Naive thymus-derived CD4-positive, alpha-beta T cell (primary cell): ENCODE measurements at places on chromosomes 2 and 18.

GRCh38 chr18:13500227-13500865, 226.0 kb downstream of the FAM210A start:
- H3K4me3 ChIP-seq = no peak overlapping the region
- H3K27me3 ChIP-seq = no peaks in the 10 kb centered on the region
- DNase-seq = no peak
- no peaks in the 10 kb centered on the region for H3K4me1 ChIP-seq
- peak overlapping the region; percentile 12 for H3K27ac ChIP-seq

DNA sequence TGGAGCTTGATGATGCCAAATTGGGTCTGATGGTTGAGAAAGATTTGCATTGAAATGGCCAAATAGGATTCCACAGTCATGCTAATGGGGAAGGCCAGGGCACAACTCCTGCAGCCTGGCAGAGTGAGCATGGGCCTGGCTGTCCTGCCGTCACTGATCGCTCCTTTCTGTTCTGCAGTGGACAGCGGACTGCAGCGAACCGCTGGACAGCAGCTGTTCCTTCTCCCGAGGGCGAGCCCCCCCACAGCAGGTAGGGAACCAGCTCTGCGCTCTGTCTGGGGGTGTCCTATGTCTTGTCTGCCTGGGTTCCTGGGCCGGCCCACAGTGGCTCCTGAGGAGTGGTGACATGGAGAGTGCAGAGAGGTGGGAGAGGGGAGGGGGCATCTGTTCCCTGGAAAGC, 97.6 kb downstream of the CTIF start:
- DNase-seq = no peak
- H3K27ac ChIP-seq = no peak overlapping the region

- no peak overlapping the region for H3K4me3 ChIP-seq
- DNase-seq = no peak
- no peaks in the 10 kb centered on the region for H3K36me3 ChIP-seq
- H3K27ac ChIP-seq = no peak overlapping the region
- H3K27me3 ChIP-seq = no peaks in the 10 kb centered on the region
These were observed 277.1 kb downstream of the SOX11 start for GRCh38 chr2:5969303-5969702.

- no peaks in the 10 kb centered on the region for H3K36me3 ChIP-seq
- H3K4me3 ChIP-seq = no peak overlapping the region
- DNase-seq = no peak
- no peaks in the 10 kb centered on the region for H3K27me3 ChIP-seq
- H3K4me1 ChIP-seq = no peaks in the 10 kb centered on the region
These were observed 111.2 kb upstream of the SMIM21 start for GRCh38 chr18:75538727-75539126.

DNA sequence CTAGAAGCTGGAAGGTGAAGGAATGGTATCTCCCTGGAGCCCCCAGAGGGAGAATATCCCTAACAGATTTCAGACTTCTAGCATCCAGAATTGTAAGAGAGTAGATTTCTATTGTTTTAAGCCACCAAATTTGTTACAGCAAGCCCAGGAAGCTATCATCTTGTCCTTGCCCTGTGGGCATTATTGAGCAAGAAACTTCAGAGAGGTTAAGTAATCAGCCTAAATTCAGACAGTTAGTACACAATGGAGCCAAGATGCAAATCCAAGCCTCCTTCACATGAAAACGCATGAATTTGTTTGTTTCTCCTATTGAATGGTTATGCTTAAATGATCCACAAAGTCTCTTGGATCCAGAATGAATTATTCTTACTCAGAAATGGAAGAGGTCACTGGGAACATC, 55.2 kb upstream of the TRIB2 start:
- no peaks in the 10 kb centered on the region for H3K4me1 ChIP-seq
- H3K36me3 ChIP-seq = no peaks in the 10 kb centered on the region
- no peak overlapping the region for H3K27ac ChIP-seq
- no peaks in the 10 kb centered on the region for H3K27me3 ChIP-seq

DNA sequence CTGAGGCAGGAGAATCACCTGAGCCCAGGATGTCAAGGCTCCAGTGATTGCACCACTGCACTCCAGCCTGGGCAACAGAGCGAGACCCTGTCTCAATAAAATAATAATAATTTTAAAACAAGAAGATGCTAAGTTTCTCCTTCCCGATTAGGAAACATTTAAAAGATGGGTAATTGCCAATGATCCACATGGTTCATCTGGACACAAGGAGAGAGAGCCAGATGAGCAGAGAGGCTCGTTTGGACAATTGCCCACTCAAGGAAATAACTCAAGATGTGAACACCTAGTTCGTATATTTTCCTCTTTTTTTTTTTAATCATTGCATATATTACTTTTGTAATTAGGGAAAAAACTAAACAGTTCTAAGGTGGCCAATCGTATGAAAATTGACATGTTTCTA, 3.6 kb upstream of the ACTG2 start:
- no peak for DNase-seq
- H3K27me3 ChIP-seq = no peaks in the 10 kb centered on the region
- no peak overlapping the region for H3K27ac ChIP-seq
- H3K4me1 ChIP-seq = no peaks in the 10 kb centered on the region

DNA sequence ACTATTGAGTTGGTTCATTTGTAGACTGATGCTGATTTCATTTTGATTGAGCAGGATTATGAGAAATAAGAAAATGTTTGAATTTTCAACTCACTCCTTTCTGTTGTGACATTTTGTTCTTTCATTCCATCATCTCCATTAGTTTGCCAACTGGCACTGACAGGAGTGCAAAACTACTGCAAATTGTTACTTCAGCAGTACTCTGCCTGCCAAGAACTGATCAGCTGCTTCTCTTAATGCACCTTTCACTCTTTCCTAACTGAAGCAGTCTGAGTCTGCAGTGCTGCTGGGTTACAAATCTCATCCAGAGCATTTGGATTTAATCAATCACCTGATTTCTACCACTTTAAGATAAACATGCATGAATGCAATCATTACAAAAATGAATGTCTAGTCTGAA, 70.9 kb downstream of the TMEFF2 start:
- no peaks in the 10 kb centered on the region for H3K27me3 ChIP-seq
- no peaks in the 10 kb centered on the region for H3K36me3 ChIP-seq
- no peaks in the 10 kb centered on the region for H3K4me1 ChIP-seq

- no peak for DNase-seq
- H3K36me3 ChIP-seq = no peaks in the 10 kb centered on the region
- H3K4me1 ChIP-seq = no peaks in the 10 kb centered on the region
- H3K27ac ChIP-seq = no peak overlapping the region
- no peak overlapping the region for H3K4me3 ChIP-seq
- H3K27me3 ChIP-seq = no peaks in the 10 kb centered on the region
These were observed 39.7 kb downstream of the SH3RF3 start for GRCh38 chr2:109168716-109169115.

GRCh38 chr2:58532641-58533040, 291.5 kb upstream of the FANCL start:
- no peak for DNase-seq
- H3K36me3 ChIP-seq = no peaks in the 10 kb centered on the region

- no peak overlapping the region for H3K27ac ChIP-seq
- no peak overlapping the region for H3K4me3 ChIP-seq
- H3K36me3 ChIP-seq = peaks cover 16% of the 10 kb centered on the region
- DNase-seq = no peak
These were observed 31.5 kb downstream of the COA5 start for GRCh38 chr2:98576666-98577312.

DNA sequence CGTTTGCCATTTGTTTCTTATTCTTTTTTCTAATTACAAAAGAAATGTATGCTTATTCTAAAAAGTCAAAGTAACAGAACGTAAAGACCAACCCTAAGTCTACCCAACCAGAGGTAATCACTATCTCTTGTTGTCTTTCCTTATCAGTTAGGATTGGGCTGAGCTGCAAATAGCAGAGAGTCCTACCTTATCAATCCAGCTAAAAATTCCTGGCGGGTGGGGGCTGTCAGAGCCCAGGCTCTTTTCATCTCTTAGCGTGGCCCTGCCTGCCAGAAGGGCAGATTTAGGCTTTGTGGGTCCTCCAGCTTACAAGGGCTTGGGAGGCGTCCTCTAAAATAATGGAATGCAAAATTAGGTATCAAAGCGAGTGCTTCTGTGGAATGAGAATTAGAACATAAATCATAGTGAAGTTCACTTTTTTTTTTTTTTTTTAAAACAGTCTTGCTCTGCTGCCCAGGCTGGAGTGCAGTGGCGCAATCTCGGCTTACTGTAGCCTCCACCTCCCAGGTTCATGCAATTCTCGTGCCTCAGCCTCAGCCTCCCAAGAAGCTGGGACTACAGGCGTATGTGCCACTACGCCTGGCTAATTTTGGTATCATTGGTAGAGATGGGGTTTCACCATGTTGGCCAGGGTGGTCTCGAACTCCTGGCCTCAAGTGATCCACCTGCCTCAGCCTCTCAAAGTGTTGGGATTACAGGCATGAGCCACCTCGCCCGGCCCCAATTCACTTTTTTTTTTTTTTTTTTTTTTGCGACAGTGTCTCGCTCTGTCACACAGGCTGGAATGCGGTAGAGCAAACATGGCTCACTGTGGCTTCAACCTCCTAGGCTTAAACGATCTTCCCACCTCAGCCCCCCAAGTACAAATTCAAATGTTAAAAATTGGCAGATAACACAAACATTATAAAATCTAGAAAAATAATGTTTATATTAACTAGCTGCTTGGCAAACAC, 57.4 kb upstream of the B3GNT7 start:
- no peak overlapping the region for H3K27ac ChIP-seq
- no peak for DNase-seq
- H3K36me3 ChIP-seq = no peaks in the 10 kb centered on the region
- no peak overlapping the region for H3K4me3 ChIP-seq

DNA sequence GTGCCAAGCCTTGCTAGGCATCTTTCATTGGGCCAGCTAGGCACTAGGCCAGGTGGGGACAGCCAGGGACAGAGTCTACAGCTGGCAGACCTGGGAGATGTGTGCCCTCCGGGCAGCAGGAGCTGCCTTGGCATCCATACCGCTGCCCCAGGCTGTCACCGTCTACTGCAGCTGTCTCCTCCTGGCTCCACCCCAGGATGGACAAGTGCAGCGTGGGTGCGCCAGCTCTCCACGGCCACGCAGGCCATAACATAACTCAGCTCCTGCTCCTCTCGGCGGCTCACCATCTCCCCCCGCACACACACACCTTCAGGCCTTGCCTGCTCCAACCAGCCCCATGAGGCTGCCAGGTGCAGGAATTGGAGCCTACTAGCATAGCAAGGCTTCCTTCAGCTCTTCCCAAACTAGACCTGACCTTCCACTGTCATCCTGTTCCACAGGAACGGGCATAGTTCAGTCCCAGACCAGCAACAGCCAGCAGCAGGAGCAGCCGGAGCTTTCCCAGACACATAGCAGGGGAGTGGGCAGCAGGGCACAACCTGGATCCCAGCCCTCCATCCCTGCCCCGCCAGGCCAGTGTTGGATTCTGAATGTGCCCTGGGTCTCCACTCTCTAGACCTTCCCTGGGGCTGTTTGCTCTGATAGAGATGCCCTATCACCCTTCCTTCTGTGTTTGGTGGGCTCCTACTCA, 2.5 kb upstream of the ADRA2B start:
- H3K4me1 ChIP-seq = peaks cover 5% of the 10 kb centered on the region
- H3K27ac ChIP-seq = no peak overlapping the region
- no peaks in the 10 kb centered on the region for H3K36me3 ChIP-seq
- H3K27me3 ChIP-seq = no peaks in the 10 kb centered on the region

- H3K4me1 ChIP-seq = peaks cover 14% of the 10 kb centered on the region
- H3K27me3 ChIP-seq = no peaks in the 10 kb centered on the region
These were observed 166.9 kb upstream of the KLF7 start for GRCh38 chr2:207332480-207333212.

DNA sequence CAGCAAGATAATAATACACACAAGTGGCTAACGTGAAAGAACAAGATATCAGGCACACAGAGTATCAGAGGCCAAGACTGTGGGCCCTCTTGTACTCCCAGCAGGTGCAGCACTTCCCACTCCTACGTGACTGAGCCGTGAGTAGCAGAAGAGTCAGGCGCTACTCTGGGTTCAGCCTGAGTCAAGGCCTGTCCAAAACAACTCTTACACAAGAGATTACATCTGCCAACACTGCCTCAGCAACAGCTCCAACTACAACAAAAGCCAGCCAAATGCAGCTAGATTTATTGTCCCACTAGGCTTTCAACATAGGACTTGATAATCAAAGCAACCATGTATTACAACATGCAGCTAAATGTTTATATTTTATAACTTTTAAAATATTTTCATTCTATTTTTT, 56.2 kb downstream of the ITSN2 start:
- no peak overlapping the region for H3K27ac ChIP-seq
- no peak for DNase-seq
- peaks cover 35% of the 10 kb centered on the region for H3K36me3 ChIP-seq
- H3K4me1 ChIP-seq = no peaks in the 10 kb centered on the region
- H3K4me3 ChIP-seq = no peak overlapping the region
- H3K27me3 ChIP-seq = no peaks in the 10 kb centered on the region

DNA sequence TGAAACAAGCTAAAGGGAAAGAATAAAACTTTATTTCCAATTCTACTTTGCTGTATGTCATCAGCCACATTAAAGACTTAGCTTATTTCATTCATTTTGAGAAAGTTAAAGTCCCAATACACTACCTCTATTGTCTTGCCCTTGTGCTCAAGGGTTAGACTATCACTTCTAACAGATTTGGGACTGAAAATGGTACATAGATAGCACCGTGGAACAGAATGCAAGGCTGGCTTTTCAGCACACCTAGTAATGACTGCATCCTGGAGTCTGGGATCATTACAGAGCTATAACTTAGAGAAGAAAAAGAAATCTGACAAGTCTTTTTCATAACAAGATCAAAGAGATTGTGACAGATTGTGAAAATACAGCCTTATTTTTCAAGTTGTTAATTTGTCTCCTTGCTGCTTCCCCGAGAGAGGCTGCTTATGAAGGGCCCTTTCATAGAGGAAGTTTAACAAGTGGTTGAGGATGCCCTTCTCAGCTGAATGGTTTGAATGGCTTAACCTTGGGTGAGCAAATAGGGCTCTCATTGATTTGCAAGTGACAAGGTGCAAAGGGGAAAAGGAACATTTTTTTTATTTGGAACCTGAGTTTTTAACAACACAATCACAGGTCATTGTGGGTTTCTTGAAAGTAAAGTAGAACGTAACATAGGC, 371.8 kb downstream of the EPHA4 start:
- H3K4me1 ChIP-seq = no peaks in the 10 kb centered on the region
- H3K27me3 ChIP-seq = no peaks in the 10 kb centered on the region
- H3K36me3 ChIP-seq = no peaks in the 10 kb centered on the region
- no peak for DNase-seq
- H3K4me3 ChIP-seq = no peak overlapping the region
- H3K27ac ChIP-seq = no peak overlapping the region

GRCh38 chr18:67261931-67262552, 254.5 kb downstream of the DSEL start:
- peaks cover 7% of the 10 kb centered on the region for H3K4me1 ChIP-seq
- H3K36me3 ChIP-seq = no peaks in the 10 kb centered on the region
- no peak for DNase-seq
- no peak overlapping the region for H3K4me3 ChIP-seq
